ENCODE measurements at places on chromosomes 16 and 17. TPM values are rescaled to one million over a fixed set of nuclear protein-coding genes. Genes with fewer than 3 reads are reported as not detected.

MT1A gene
- not detected for total RNA-seq

TOB1 gene
- total RNA-seq, result 39.3 TPM

USP43 gene
- 8.1 TPM for total RNA-seq

SDK2 gene
- total RNA-seq, result not detected

UTS2R gene
- not detected for total RNA-seq
